Effector CD4-positive, alpha-beta T cell (primary cell): ENCODE measurements at places on chromosomes 5 and 9.

GRCh38 chr9:89172398-89172797, 6.2 kb downstream of the SHC3 start:
- DNase-seq = no peak

DNA sequence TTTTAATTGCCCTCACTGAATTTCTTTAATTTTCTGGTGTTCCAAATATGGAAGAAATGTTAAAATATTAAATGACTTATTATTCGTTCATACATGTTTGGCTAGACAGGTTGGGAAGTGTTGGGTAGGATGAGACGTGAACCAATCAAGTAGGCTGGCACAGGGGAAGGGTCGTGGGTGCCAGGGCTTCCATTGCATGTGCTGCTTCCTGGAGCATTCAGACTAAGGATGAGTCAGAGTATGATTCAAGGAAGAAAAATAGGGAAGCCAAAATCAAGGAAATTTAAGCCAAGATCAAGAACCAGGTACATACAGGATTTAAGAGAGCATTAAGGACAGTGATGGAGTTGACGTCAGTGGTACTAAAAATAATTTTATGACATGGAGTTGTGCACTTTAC, 2068.0 kb downstream of the MAT2B start:
- DNase-seq = no peak

GRCh38 chr5:77768978-77769377, 7.2 kb downstream of the TBCA start:
- DNase-seq = no peak

GRCh38 chr9:21450733-21451394, 10.6 kb downstream of the IFNA1 start:
- DNase-seq = no peak

DNA sequence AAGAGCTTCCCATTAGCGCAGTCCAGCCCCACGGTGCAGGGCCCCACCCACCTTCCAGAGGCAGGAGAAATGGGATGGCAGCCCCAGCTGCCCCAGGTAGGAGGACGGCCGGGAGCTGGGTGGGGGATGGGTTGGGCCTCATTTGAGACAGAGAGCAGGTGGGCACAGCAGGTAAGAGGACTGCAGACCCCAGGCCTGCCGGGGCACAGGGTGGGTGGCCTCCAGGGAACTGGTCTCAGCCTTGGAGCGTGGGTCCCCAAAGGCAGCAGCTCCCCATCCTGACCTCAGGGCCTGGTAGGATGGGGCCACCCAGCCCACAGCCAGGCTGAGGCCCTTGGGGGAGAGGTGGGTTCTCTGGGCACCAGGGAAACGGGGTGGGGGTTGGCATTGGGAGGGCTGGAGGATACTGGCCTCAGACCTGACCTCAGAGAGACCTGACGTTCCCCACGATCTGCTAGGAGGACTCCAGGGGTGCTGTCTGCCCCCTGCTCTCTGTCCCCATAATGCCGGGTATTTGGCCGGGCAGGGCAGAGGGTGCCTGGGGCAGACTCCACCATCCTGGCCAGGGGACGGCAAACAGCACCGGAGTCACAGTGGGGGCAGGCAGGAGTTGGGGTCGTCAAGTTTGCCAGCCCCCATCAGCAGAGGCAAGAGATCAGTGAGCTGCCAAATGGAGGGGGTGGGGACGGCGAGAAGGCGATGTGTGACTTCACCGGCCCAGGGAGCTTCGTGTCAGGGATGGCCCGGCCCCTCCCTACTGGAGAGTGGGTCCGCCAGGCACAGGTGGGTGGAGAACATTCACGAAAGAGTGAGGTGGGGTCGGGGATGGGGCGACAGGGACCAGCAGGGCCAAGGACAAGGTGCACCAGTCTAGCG, 6.8 kb upstream of the QRFP start:
- no peak for DNase-seq

GRCh38 chr9:90697808-90698207, 55.2 kb upstream of the DIRAS2 start:
- DNase-seq = no peak

- no peak for DNase-seq
These were observed 57.5 kb upstream of the NCS1 start for GRCh38 chr9:130114741-130115140.

DNA sequence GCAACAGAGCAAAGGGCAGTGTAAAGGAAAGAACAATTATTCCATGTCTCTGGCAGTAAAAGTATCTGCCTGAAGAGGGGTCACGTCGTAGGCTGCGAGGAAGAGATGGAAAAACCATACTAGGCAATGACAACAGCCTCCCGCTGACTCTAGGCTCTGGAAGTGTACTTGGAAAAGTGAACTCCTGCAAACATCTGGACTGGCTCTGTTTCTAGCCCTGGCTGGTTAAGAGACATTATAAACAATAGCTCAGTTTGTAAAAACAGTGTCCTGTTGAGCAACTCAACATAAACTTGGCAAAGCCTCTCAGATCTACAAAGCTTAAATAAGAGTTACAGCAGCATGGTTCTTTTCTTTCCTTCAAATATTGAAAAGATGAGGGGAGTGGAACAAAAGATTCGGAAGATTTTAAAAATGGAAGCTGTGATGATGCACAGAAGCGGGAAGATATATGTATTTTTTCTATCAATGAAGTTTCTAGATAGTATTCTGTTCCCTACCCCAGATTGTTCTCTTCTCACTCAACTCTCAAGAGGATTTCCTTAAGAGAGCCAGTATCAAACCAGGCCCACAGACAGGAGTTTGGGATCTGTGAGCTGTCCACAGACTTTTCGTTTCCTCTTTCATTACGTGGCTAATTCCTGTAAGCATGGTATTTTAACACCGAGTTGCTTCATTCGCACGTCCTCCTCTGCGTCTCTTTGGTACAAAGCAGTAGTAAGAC, 79.4 kb downstream of the SPTLC1 start:
- no peak for DNase-seq

DNA sequence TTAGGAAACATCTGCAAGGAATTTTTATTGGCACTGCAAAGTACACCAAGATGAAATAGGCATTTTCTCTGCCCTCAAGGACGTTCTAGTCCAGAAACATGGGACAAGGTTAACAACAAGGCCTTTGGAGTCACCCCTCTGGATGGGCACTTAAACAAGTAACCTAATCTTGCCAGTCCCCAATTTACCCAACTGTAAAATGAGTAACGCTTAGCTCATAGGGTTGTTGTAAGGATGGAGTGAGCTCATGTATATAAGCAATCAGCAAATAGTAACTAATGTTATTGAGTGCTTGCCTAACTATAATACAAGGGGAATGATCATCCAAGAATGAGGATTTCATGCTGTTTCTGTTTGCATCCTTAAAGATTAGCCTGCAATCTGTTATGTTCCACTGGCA, 189.3 kb downstream of the PAPPA start:
- no peak for DNase-seq

DNA sequence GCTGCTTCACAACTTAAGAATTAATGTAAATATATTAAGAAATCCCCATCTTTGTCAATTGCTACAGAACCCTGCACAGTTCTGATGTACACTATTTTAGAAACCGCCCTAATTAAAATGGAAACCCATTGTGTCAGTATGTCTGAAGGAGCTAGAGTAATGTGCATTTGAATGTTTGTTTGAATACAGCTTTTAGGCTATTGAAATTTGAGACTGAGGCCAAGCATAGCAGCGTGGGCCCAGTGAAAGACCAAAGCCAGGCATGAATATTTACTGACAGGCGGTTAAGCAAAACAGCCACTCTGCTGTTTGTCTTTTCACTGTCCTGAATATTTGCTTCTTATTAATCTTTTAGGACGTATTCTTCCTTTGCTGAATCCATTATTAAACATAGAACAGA, 252.3 kb downstream of the IZUMO3 start:
- no peak for DNase-seq

DNA sequence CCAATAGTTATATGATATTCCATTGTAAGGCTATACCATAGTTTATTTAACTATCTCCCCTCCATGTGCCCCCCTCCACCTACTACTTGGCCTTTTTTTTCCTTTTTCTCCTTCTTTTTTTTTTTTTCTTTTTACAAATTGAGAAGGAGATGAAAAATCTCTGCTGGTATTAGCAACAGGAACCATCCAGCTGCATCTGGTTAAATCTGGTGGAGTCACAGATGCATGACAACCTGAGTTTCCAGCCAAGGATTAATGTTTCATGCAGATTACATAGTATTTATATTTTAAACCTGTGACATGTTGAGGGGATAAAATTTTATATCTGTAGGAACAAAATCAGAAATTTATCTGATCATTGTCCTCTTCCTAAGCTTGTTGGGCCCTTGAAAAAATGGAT, 128.5 kb upstream of the IQGAP2 start:
- no peak for DNase-seq

DNA sequence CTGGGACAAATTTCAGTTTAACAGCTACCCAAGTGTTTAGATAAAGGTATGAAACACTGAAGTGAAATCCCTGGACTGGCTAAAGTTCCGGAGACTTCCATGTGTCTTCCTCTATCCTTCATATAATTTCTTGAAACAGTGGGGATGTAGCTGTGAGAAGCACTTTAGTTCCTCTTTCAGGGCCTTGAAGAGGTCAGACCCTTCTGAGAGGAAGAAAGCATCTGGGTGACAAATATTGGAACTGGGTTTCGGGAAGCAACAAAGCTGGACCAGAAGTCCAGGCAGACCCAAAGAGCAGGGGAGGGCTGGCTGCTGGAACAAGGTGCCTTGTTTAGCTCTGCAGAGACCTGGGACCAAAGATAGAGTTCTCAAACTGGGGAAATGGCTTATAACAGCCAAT, 75.4 kb upstream of the ZFAND5 start:
- no peak for DNase-seq

- DNase-seq = no peak
These were observed 72.7 kb downstream of the MRPL36 start for GRCh38 chr5:1726956-1727355.
